Uterine smooth muscle cell (primary cell): ENCODE measurements at places on chromosomes 3 and 15. TPM values are rescaled to one million over a fixed set of nuclear protein-coding genes. Genes with fewer than 3 reads are reported as not detected.

Gene KBTBD13
- not detected in 2 replicates for total RNA-seq

Gene ADAMTS7
- total RNA-seq = 1.2 and 2.2 TPM in 2 replicates

Gene RBP2
- total RNA-seq = not detected in 2 replicates

Gene GOLGA6L7
- not detected in 2 replicates for total RNA-seq

Gene C2CD4B
- 0.25 TPM in 1 of 2 replicates, not detected in the other for total RNA-seq

Gene ZPLD1
- 0.62 TPM in 1 of 2 replicates, not detected in the other for total RNA-seq

Gene ONECUT1
- total RNA-seq = 0.12 TPM in 1 of 2 replicates, not detected in the other
